Karpas-422 (cell line): ENCODE measurements at places on chromosomes 1 and 21. TPM values are rescaled to one million over a fixed set of nuclear protein-coding genes. Genes with fewer than 3 reads are reported as not detected.

The ACKR1 gene
- total RNA-seq = not detected in 2 replicates

The PGLYRP4 gene
- total RNA-seq = not detected in 2 replicates

The CFAP107 gene
- total RNA-seq = not detected in 2 replicates

The TENT5C gene
- total RNA-seq = 0.14 and 0.60 TPM in 2 replicates

- DNase-seq = no peak
Measured at GRCh38 chr1:205446828-205447227, 9.0 kb downstream of the BLACAT1 start.

GRCh38 chr1:92329347-92330129 is 30.7 kb downstream of the RPAP2 start:
- DNase-seq = no peak

GRCh38 chr1:153397924-153398651 is 7.2 kb upstream of the S100A8 start:
- no peak for DNase-seq

- no peak for DNase-seq
Measured at GRCh38 chr1:172394141-172394751, 26.2 kb upstream of the C1orf105 start.

DNA sequence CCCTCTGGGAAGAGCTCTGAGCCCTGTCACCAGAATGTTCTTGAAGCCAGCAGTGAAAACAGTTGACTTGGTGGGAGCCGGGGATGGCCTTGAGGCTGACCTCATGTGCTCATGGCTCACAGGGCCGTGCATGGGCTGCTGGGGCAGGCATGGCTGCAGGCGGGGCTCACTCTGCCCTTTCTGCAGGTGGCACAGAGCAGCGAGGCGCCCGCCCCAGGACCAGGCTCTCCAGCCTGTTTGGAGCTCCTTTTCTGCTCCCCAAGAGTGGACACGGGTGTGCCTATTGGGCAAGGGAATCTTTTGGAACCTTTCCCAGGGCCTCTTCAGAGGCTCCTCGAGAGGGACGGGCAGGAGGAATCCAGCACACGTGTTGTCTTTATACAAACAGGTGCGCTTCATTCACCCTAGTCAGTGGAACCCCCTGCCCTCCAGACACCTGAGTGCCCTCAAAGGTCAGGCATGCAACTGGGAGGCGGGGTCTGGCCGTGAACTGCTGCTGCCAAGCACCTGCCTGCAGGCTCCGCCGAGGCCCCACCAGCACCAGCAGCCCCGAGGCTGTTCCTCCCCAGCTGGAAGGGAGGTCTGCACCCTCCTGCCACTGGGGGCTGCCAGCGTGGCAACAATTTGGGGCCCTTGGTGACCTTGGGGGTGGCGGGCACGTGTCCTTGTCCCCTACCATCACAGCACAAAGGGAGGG is 2.6 kb upstream of the TTC34 start:
- no peak for DNase-seq

DNA sequence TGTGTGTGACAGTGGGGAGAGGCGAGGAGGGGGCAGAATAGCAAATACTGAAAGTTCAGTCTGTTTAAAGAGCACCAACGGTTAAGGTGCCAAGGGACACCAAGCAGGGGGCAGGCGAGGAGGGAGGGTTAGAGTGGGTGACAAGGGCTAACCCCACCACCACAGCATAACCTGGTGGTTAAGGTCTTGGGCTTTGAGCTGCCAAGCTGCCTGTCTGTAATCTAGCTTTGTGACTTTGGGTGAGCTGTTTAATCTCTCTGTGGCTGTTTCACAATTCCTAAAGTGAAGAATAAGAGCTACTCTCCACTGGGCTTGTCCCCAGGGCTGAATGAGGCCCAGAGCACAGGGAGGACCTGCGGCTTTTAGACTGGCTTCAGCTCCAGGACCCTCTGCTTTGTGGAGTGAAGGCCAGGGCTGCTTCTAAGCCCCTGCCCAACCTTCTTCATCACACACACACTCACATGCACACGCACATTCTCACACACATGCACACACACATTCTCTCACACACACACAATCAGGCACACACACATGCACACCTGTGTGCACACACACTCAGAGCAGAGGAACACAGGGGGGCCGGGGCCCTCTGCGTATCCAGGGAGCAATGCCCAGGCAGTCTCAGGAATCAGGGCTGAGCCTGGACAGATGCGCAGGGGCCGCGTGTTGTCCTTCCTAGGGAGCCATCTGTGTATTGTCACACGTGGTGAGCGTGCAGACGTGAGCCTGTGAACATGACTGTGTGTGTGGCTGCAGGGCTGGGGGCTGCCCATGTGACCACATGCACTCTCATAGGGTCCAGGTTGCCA is 101.6 kb upstream of the TARDBP start:
- no peak for DNase-seq

GRCh38 chr1:39876144-39876543 is 7.2 kb downstream of the TRIT1 start:
- DNase-seq = no peak

DNA sequence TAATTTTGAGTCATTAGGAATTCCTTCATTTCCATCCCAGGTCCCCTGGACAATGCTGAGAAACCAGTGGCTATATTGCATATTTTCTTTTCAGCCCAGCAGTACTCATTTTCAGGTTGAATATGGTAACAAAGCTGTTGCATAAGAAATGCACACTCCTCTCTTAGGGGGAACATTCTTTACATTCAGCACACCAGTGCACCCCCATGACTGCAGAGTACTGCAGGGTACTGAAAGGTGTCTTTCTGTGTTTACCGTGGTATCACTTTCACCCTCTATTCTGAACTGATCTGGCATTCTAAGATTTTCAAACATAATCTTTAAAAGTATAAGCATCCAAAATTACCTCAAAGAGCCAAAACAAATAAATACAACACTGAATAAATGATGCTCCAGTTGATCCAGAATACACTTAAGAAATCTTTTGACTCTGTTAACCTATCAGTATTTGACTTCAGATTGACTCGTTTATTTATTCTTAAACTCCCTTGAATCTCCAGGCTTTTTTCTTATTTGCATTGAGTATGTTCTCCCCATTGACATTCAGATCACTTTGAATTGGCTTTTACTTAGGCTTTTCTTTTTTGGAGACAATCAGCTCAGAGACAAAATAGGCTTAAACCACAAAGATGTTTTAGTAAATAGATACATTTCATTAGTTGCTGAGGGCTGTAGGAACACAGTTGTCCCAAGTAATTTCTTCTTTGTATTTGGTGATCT is 213.6 kb downstream of the NFIA start:
- no peak for DNase-seq

DNA sequence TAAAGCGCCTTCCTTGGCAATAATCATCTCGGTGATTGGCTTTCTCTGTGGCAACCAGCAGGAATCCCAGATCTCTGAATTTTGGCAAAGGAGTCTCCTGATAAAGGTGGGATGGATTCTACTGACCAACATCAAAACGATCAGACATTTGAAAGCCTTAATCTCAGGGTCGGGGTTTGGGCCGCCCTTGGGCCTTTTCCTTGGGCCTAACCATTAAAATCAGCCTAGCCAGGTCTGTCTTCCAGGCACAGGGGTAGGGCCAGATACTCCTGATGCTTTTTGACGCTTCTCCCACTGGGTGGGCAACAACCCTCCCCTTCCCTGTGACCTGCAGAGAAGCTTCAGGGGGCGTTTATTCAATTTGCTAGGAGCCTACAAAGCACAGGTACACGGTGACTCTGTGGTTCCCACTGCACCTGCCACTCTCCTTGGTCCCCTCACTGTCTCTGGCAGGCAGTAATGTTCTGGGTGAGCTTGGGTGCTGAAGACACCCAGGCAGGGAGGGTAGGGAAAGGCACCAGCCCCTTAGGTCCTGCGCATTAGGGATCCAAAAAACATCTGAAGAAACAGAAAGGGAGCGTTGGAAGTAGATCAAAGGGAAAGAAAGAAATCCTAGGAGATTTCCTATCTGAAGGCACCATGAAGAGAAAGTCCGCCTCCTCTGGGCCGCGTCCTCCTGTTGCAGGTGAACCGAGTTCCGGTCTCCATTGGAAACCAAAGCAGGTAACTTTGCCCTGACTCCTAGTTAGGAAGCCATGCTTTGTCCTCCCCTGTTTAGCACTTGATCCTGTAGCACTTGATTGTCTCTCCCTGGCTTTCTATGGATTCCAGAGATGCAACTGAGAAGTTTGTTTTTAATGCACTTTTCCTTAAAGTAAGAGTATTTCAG is 12.3 kb downstream of the RNU1-2 start:
- no peak for DNase-seq

- no peak for DNase-seq
Measured at GRCh38 chr1:87167157-87167789, 161.4 kb upstream of the LMO4 start.
